ENCODE measurements at places on chromosomes 6 and 20.

- peak; percentile 85 for DNase-seq
Measured at GRCh38 chr6:3251462-3252314, 7.1 kb upstream of the PSMG4 start.

DNA sequence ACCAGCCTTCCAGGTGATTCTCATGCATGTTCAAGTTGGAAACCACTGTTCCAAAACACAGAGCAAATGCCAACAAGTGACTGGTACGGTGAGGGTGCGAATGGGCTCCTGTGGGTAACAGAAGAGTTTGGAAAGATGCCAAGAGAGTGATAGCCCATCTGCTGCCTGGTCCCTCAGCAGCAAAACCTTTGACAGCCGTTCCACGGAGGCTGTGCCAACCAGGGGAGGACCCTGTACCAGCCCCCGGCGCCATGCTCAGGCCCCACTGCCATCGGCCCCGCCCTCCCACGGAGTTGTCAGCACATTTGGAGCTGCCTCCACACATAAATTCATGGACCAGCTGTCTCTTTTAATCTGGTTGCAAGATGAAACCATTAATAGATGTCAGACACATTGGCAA is 4.4 kb upstream of the PTPRT start:
- no peak for DNase-seq

- DNase-seq = no peak
Measured at GRCh38 chr20:22800129-22800528, 215.8 kb upstream of the FOXA2 start.

DNA sequence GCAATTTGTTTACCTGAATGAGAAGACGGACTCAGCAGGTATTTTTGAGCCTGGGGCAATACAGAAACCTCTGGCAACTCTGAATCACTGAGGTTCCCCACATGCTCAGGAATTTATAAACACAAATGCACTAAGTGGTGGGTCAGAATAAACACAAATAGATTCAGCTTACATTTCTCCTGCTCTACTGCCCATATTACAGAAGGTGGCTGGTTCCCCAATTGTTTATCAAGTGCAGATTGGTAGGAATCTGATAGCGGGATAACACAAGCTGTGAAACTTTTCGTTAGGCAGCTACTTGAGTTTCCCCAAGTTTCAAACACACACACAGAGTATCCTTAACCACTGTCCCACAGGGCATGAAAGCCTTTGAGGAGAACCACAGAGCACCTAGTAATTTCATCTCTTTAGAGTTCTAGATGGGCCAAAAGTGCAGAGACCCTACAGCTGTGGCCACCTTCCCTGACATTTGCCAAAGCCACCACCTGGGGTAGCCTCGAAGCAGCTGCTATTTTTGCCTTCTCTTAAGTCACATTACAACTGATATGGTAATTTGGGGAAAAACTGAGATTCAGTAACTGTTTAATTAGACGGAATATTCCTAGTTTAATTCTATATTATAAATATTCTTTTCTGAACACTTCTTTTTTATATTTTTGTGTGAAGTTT is 204.2 kb upstream of the PTCHD4 start:
- DNase-seq = no peak

DNA sequence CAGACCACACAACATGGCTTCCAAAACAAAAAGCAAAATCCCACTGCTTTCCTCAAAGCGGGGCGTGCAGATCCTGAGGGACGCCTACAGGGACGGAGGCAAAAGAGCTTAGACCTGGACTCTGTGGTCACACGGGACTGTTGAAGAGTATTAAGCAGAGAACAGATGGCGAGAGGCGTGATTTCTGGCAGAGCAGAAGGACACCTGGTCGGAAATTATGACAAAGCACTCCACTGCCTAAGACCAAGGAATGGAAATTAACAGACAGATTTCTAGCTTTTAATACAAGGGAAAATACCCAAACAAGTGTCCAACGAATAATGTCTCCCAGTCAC is 15.4 kb downstream of the CST7 start:
- no peak for DNase-seq

- no peak for DNase-seq
Measured at GRCh38 chr6:81575442-81575841, 177.0 kb downstream of the TENT5A start.

DNA sequence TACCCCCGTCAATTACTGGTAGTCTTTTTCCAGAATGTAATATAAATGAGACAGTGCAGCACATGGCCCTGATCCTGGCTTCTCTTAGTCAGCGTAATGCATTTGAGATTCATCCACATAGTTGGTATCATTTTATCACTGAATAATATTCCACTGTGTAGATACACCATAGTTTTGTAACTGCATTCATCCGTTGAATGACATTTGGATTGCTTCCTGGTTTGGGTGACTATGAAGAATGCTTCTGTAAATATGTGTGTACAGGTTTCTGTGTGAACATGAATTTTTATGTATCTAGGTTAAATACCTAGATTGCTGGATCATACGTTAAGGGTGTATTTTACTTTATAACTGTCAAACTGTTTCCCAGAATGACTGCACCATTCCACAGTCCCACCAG is 62.6 kb upstream of the STMND1 start:
- no peak for DNase-seq

- DNase-seq = no peak
Measured at GRCh38 chr20:63531686-63532448, 5.3 kb downstream of the PTK6 start.

DNA sequence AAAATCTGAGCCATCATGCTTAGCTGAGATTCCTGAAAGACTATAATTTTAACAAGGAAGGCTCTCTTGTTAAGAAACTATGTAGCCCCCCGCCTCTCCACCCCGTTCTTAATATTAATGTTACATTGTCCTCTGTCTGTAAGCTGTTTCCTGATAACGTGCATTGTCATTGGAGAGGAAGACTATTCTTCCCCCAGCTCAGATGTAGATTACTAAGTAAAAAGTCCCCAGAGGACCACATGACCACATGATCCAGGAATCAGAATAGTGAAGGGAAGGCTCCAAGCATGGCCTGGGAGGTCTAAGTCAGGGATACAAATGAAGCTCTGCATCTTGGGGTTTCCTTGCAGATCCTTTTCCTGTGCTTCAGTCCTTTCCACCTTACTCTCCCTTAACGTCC is 106.4 kb downstream of the JARID2 start:
- DNase-seq = no peak

GRCh38 chr6:100088009-100088408 is 94.0 kb upstream of the MCHR2 start:
- no peak for DNase-seq

DNA sequence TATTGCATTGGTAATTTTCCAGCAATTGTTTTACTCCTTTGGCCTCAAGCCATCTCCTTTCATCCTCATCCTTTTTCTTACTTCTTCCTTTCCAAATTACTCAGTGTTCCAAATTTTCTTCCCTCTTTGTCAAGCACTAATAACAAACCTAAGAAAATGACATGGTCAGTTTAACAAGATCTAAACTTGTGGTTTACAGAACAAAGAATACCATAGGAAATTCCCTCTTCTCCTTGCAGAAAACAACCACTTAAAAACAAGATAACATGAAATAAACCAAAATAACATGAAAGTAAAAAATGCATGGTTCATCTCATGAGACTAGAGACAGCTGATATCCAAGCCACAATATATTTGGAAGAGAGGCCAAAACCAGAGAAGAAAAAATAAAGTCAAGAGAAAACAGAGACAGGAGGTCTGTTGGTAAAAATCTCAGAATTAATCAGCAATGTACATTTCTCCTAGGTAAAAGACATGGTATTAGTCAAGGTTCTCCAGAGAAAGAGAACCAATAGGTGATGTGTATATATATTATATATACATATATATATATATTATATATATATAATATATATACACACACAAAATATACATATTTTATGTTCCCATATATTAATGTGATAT is 51.0 kb upstream of the SENP6 start:
- no peak for DNase-seq
